Articular chondrocyte of knee joint (primary cell): ENCODE measurements at places on chromosomes 2 and 18. TPM values are rescaled to one million over a fixed set of nuclear protein-coding genes. Genes with fewer than 3 reads are reported as not detected.

The RNF25 gene
- 27.6 and 29.6 TPM in 2 replicates for total RNA-seq

The FAM228B gene
- total RNA-seq, result 17.9 and 21.4 TPM in 2 replicates

The RAB17 gene
- 0.11 and 0.52 TPM in 2 replicates for total RNA-seq

The ATP5MC3 gene
- total RNA-seq, result 136 and 162 TPM in 2 replicates

The LCT gene
- 0.22 and 0.26 TPM in 2 replicates for total RNA-seq

The TRIM43 gene
- total RNA-seq, result not detected in 2 replicates

The SLC4A3 gene
- 3.6 and 3.8 TPM in 2 replicates for total RNA-seq

The SERPINB3 gene
- total RNA-seq, result not detected in 2 replicates

The MTLN gene
- total RNA-seq, result 23.1 and 43.2 TPM in 2 replicates

The FLACC1 gene
- total RNA-seq, result 2.5 and 2.9 TPM in 2 replicates

The PIEZO2 gene
- 268 and 271 TPM in 2 replicates for total RNA-seq

The APOB gene
- total RNA-seq, result 0.65 and 1.7 TPM in 2 replicates

The CDH20 gene
- total RNA-seq, result not detected in 2 replicates

The CRYGD gene
- not detected in 2 replicates for total RNA-seq

The KLHL41 gene
- total RNA-seq, result 0.54 and 0.91 TPM in 2 replicates

The CFAP221 gene
- 12.2 and 12.9 TPM in 2 replicates for total RNA-seq

The LRRC30 gene
- total RNA-seq, result not detected in 2 replicates

The MARCHF4 gene
- 0.52 and 1.1 TPM in 2 replicates for total RNA-seq

The RFTN2 gene
- total RNA-seq, result 23.5 and 33.0 TPM in 2 replicates

The SLC16A14 gene
- total RNA-seq, result 1.6 and 2.3 TPM in 2 replicates

The DLX1 gene
- not detected in 2 replicates for total RNA-seq

The FAM124B gene
- total RNA-seq, result 0.13 and 0.22 TPM in 2 replicates

The IL1F10 gene
- not detected in 2 replicates for total RNA-seq
